Non-pigmented ciliary epithelial cell (primary cell): ENCODE measurements at places on chromosomes 6 and 20.
A peak's percentile ranks its signal among the peaks of the same experiment; 100 is the strongest.

DNA sequence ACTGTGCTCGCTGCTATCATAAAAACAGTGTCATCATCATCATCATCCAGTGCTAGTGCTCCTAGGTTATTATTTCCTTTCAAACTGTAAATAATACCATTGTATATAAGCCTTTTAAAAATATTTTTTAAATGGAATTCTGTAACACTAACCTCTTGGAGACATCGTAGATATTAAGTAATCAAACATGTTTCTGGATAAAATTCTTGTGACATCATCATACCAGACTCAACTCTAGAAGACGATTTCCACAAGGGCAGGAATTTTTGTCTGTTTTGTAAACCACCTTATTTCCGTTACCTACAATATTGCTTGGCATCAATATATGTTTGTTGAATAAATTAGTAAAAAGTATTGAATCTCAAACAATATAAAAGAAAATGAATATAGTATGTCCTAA lies 40.4 kb downstream of the EPB41L2 start:
- no peak for DNase-seq

DNA sequence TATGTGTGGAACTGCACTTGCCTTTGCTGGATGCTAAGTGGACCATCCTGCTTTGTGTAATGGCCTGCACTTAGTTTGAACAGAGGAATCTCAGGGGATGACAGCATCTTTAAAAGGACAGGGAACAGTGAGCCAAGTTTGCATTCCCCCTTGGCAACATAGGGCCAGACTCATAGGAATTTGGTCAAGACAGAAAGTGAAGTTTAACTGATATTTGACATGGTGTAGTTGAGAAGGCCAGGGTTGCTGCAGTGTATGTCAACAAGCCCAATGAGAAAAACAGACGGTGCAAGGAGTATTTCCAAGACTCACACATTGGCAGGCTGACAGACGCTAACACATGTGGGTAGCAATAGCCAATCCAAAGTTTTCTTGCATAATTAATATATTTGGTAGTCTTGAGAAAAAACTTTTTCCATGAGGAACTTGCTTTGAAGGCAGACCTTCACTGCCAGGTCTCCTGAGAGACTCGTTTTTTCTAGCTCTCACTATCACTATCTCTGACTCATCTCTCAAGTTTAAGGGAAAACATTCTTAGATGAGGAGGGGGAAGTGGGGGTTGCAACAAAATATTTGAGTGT lies 213.8 kb downstream of the IBTK start:
- DNase-seq, result no peak

- DNase-seq, result peak; percentile 3
Observed at GRCh38 chr6:53679446-53679933, 13.9 kb upstream of the KLHL31 start.

DNA sequence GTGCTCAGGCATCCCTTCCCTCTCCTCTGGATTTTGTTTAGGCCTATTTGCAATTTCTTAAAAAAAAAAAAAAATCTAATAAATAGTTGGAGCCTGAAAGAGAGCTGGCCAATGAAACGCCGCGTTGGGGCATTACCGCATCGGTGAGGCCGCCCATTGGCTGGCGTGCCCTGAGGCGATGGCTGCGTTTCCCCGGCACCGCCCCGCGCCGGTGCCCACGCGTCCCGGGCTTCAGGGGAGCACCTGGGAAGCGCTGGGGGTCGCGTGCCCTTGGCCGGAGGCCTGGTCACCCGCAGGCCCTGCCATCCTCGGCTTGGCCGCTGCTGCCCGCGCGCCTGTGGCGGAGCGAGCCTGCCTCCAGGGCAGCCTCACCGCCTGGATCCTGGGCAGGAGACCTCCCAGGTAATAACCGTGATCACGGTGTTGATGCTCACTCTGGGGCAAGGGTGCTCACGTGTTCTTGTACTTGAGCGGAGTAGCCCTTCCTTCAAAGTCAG lies 155.4 kb downstream of the NRN1 start:
- DNase-seq, result no peak

DNA sequence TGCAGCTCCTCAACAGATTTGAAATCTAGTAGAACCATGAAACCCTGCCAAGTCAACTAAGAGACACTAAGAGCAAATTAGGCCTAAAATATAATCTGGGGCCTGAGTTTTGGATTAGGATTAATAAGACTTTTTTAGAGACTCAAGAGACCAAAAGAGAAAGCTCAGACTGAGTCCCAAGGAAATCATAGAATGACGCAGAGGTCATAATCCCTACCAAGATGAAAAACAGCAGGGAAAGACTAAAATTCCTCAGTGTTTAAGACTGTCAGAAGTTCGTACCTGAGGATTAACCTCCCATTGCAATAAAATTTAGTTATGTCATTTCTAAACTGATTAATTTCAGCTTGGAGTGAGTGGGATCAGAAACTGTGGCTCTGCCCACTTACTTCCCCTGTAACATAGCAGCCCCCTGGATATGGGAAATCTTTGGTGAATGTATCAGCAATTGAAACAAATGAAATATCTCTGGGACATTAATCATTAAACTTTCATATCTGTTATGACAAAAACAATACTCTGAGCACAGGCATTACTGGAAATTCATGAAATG lies 200.3 kb downstream of the EDN1 start:
- no peak for DNase-seq

DNA sequence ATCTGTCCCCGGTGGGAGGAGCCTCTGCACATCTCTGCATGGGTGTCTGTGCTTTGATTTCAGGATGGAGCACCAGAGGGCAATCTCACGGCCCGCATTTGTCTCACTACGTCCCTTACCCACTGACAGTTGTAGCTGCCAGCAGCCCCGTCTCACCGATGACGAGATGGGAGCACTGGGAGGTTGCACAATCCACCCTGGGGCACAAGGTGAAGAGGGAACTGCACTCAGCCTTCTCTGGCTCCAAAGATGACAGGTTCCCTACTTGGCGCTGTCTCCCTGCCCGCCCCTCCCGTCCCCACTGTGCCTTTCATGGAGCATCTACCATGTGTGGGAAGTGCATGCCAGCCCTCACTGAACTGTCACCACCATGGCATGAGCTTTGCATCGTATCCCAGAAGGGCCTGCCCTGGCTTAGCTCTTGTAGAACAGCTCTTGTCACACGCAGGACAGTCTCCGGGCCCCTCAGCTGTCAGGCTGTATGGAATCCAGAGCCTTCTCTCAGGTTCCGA lies 99.9 kb upstream of the PMEPA1 start:
- DNase-seq, result no peak

DNA sequence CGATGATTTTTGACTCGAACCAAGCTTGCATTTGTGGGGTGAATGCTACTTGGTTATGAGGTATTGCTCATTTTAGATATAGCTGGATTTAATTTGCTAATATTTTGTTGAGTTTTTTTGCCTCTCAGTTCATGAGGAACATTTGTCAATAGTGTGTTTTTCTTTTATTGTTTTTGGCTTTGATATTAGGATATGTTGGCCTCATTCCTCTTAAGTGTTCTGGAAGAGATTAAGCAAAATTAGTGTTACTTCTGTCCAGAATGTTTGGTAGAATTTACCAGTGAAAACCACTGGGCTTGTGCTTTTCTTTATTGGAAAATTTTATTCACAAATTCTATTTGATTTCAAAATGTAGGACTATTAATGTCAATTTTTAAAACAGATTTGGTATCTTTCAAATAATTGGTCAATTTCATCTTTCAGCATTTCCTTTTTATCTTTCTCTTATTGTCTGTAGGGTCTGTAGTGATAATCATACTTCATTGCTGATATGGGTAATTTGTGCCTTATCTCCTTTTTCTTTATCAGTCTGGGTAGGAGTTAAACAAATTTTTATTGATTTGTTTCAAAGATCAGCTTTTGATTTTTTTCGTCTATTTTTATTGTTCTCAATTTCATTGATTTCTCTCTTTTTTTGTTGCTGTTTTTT lies 14.1 kb downstream of the AIG1 start:
- no peak for DNase-seq

GRCh38 chr6:38020593-38020992 lies 201.1 kb downstream of the ZFAND3 start:
- DNase-seq, result no peak

DNA sequence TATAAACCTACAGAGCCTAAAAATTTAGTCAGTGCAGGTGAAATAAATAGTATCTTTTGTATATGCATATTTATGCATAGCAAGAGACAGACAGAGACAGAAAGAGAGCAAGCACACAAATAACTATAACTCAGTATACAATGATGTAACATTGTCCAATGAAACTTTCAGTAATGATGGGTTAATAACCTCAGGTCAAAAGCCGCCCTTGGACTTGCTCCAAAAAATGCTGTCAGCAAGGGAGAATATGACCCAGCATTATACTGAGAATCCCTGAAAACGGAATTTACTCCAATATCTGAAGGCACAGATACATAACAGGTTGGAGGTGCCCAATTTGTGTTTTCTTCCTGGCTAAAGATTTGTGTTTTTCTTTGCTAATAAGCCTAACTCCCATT lies 590.6 kb upstream of the NOX3 start:
- DNase-seq, result no peak

DNA sequence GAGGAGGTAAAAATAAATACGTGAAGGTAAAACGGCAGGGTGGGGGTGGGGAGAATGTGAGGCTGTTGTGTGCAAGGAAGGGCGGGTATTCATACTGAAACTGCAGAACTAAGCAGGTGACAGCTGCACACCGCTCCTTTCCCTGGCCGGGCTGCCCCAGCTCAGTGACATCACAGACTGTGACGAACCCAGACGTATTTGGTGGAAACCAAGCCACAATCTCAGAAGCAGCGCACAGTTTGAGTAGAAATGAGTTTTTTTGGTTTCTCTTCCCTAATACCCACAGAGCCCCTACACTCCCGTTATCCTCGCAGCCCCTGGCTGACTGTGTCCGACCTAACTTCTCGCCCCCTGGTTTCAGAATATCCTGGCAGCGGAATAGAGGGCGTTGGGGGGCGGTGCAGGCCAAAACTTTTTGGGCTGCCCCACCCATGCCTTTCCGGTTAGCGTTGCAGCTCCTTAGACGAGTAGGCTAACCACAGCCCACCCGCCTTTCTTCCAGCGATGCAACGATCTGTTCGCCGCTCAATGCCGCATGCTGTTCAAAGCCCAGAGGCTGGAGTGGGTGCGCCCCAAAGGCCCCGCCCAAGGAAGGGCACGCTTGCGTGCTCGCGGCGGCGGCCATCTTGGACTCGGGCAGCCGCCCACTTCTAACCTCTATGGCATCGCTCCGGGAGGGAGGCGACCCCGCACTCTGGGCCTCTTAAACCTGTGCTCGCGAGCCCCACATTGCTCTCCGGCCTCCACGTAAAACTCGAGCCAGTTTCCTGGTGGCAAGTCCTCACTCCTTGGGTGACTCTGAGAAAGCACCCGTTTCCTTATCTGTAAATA lies 9.1 kb downstream of the BAK1 start:
- no peak for DNase-seq

- no peak for DNase-seq
Observed at GRCh38 chr20:53795170-53795569, 201.5 kb upstream of the ZNF217 start.

DNA sequence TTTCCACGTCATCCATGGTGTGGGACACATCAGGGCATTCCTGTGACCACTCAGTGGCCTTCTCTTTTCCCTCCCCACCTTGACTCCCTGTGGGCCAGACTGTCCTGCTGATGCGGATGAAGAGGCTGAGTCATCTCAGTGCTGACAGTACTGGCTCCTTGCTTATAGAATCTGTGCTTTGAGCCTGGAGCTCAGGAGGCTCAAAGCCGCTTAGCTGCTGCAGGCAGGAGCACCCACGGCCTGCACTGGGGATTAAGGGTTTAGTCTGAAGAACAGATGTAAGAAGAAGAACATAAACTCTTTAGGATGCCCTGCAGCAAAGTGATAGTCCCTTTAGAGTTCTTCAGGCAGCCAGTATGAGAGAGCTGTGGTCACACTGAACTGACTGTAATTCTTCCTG lies 642.0 kb upstream of the CHD6 start:
- no peak for DNase-seq

DNA sequence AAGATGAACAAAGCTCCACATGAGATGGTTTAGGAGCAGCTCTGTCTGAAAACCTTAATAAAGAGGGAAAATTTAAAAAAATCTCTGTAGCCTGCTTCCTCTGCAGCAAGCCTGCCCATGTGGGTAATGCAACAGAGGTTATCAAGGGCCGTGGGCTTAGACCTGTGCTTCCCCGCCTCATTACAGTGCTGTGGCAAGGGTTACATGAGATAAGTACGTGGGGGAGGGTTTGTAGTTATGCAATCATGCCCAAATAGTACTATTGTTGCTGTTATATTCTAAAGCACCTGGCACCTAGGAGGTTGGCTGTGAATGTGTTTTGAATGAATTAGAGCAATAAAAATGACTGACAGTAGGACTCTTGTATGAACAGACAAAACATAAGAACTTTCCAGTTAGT lies 68.3 kb downstream of the PKHD1 start:
- DNase-seq, result no peak

GRCh38 chr6:30446259-30446658 lies 43.0 kb upstream of the HLA-E start:
- DNase-seq, result no peak

GRCh38 chr6:135759831-135760230 lies 91.7 kb upstream of the PDE7B start:
- DNase-seq, result no peak

DNA sequence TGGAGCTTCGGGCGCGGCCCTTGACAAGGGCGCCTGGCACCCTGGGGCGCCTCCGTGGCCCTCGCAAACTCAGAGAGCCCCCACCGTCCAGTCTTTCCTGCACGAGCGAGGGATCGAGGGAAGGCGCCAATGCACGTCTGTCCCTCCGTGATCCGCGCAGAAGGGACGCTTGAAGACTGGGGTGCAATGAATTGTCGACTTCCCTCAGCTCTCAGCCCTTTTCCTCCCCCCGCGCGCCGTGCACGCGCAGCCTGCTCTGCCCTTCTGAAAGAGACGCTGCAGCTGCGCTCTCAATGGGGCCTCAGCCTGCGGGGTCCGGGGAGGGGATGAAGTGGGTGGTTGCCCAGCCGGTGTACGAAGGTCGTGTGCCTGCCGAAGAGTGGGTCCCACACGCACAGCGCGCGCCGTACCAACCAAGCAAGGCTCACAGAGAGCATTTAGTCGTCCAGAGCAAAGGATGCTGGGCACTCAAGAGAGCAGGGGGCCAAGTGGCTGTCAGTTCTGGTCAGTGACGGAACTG lies 5.5 kb upstream of the SOX4 start:
- DNase-seq, result no peak

GRCh38 chr6:161130967-161131766 lies 139.6 kb downstream of the MAP3K4 start:
- no peak for DNase-seq

DNA sequence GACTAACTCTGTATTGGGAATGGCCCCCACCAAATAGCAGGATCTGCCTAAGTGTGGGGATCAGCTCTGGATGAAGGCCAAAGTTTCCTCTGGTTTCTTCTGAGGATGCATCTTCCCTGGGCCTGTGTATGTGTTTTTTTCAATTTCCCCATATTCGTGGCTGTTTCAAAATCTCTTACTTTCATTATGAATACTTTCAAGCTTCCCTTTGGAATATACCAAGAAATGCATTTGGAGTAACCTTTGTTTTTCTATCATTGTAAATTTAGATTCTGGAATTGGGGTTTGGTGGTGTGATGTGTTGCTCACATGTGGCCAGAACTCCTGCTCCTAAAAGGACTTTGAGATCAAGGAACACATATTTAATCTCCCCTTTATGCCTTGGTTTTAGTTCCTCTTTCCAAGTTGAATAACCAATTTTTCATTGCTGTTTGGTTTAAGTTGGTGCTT lies 8.4 kb downstream of the ENTPD6 start:
- no peak for DNase-seq
